Naive thymus-derived CD8-positive, alpha-beta T cell (primary cell): ENCODE measurements at places on chromosomes 3 and 15. TPM values are rescaled to one million over a fixed set of nuclear protein-coding genes. Genes with fewer than 3 reads are reported as not detected.

MESP2 gene
- not detected for total RNA-seq

CCDC39 gene
- total RNA-seq = 1.1 TPM

RBP2 gene
- not detected for total RNA-seq

GPR149 gene
- not detected for total RNA-seq

GOLGA6D gene
- total RNA-seq = 0.19 TPM

GOLGA8T gene
- not detected for total RNA-seq

GUCA1C gene
- not detected for total RNA-seq

MEGF11 gene
- total RNA-seq = not detected

STX19 gene
- total RNA-seq = not detected
